GM18507 (cell line): ENCODE measurements at places on chromosomes 6 and 20.

DNA sequence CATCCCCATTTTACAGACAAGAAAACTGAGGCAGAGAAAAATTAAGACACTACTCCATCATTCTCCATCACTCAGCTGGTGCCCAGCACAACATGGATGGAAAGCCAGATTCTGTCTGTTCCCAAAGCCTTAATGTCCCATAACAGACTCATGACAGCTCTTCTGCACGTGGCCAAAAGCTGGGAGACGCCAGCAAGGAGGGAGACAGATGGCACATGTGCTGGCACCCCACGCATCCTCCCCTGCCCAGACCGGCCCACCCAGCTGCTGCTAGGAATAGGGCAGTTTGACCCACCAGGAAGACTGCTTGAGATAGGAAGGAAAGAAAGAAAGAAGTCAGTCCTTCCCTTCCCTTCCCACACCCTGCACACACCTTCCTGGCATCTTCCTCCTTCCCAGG, 96.3 kb downstream of the PREX1 start:
- no peak for DNase-seq

- DNase-seq = no peak
Observed at GRCh38 chr6:134456226-134456625, 138.3 kb upstream of the SGK1 start.

GRCh38 chr6:163971841-163972838, 557.6 kb downstream of the QKI start:
- no peak for DNase-seq

- DNase-seq = no peak
Observed at GRCh38 chr6:13454286-13455221, 32.8 kb downstream of the GFOD1 start.

- no peak for DNase-seq
Observed at GRCh38 chr20:50144362-50144761, 9.2 kb downstream of the PEDS1 start.
